Pons (tissue), 1 donor: ENCODE measurements at places on chromosomes 5 and 9.

DNA sequence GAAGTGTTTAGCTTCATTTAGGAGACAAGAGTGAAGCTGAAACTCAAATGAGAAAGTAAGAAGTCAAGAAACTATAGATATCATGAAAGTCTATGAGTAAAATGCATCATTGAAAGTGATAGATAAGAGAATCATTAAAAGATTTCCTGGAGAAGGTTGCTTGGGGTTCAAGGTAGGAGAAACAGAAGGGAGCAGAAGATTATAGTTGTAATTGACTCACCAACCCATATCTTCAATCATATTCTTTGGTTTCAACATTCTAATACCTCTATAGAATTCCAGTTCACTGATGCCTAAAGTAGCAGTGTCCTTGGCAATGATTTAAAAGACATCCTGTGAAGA, 365.7 kb upstream of the RIOK2 start:
- no peak for DNase-seq

- DNase-seq, result no peak
Observed at GRCh38 chr9:89615661-89616060, 10.8 kb downstream of the GADD45G start.

DNA sequence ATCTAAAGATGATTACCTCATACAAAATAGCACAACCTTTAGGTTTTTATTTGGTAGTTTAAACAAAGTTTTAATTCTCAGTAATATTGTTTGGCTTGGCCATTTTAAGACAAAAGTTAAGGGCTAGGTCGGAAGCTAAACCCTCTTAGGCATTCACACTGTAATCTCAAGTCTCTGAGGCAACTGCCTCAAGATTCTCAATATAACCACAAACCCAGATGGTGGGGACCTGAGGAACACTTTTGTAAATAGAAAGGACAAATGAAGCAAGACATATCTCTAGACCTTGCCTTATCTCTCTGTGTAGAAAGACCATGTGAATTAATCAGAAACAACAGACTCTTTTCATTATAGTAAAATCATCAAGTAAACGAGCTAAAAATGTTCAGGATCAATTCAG, 500.2 kb upstream of the CDH6 start:
- DNase-seq, result no peak

GRCh38 chr9:89207026-89207425, 28.4 kb upstream of the SHC3 start:
- no peak for DNase-seq

- DNase-seq, result no peak
Observed at GRCh38 chr9:4661165-4661564, 929 bp upstream of the PLPP6 start.

DNA sequence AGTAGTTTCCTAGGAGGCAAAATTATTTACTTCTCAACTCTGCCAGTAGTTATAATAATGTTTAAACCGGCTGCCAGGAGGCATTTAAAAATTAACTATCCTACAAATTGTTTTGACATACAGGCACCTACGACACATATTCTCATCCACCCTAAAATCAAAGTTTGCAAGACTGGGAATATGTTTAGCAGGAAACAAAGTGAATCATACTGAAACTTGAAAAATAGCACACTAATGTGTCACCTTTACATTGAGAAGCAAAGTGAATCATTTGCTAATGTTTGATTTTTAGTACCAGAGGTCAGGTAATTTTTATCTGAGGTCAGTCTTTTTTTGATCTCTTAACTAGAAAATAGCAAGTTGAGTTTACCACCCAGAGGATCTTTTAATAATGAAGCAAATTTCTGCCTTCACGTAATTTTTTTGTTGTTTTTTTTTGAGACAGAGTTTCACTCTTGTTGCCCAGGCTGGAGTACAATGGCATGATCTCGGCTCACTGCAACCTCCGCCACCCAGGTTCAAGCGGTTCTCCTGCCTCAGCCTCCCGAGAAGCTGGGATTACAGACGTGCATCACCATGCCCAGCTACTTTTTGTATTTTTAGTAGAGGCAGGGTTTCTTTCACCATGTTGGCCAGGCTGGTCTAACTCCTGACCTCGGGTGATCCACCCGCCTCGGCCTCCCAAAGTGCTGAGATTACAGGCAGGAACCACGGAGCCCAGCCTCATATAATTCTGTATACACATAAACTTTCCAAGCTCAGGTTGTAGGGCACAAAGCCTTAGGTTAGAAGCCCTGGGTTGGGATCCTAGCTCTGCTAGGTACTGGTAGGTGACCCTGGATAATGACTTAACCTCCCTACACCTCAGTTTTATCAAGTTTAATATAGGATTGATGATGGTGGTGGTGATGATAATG, 124.3 kb downstream of the UGCG start:
- DNase-seq, result no peak

DNA sequence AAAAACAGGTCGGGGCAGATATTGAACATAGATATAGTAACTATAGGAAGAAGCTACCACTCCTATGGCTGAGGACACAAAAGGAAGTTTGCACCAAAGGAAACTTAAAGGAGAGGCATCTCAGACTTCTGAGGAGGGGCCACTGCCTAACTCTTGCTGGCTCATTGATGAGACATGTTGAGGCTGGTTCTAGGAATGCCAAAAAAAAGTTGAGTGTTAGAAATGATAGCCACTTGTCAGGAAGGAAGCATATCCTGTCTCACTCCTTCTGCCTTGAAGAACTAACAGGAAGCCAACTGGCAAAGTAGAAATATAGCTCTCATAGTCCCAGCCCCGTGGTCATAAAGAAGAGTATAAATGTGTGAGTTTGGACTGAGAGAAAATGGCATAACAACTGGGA, 23.3 kb upstream of the STOM start:
- DNase-seq, result no peak

GRCh38 chr9:111873901-111874300, 22.7 kb upstream of the UGCG start:
- DNase-seq, result no peak

DNA sequence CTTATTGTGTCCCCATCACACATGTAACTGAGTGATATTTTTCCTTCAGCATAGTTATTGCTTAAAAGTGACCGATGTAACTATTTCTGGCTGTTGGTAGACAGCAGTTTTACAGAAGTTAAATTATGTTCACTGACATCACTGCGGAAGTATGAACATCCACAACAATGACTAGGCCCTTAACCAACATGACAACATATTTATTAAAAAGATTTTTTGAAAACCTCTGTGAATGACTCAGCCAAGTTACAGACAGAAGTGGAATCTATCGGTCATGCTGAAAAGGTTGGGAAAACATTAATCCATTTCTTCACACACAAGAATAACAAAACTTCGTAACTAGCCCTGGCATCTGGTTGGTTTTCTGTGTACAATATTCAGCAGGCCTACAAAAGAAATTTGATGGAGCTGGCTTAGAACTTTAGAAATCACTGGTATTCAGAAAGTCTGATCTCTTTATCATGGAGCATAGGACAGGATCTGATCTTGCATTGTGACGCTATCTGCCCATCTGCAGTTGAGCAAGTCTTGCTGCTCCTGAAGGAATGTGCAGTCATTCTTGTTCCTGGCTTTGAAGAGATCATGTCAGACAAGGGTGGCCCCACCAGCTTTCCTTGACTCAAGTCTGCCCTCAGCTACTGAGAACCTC, 6.5 kb downstream of the GLIS3 start:
- DNase-seq, result no peak

DNA sequence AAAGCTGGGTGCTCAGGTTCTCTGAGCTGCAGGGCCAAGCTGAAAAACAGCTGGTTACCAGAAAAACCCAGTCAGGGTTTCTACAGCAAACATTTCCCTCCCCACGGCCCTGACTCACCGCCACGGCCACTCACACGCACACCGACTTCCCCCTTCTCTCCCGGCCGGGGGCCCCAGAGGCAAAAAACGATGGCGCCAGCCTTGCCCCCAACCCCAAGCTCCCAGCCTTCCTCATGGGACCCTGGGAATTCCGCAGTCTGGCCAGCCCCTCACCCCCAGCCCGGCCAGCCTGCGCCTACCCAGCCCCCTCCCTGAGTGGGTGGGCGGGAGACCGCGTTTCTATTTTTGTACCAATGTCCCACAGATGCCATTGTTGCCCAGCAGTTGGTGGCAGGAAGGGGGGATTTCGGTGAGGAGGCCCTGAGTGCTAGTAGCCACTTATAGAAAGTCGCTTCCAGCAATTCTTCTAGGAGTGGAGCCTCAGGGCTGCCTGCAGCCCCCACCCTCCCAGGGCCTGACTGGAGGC, 18.4 kb downstream of the ENG start:
- DNase-seq, result no peak
